Activated B cell treated with CpG ODN at 0.5 μM for 24 hours (primary cell): ENCODE measurements at places on chromosomes 13 and 19. TPM values are rescaled to one million over a fixed set of nuclear protein-coding genes. Genes with fewer than 3 reads are reported as not detected.

ATP12A gene
- not detected in 2 replicates for total RNA-seq

LILRB5 gene
- total RNA-seq, result 0.24 and 0.38 TPM in 2 replicates

OVOL3 gene
- total RNA-seq, result not detected in 2 replicates

PLIN5 gene
- 0.17 and 0.33 TPM in 2 replicates for total RNA-seq

ZNF536 gene
- not detected in 2 replicates for total RNA-seq

ADGRE3 gene
- total RNA-seq, result not detected in 2 replicates
